ENCODE measurements at places on chromosomes 12 and 14.
A peak's percentile ranks its signal among the peaks of the same experiment; 100 is the strongest.

GRCh38 chr14:21703357-21704326 is 30.0 kb upstream of the OR4E1 start:
- no peak for DNase-seq

- DNase-seq = no peak
Observed at GRCh38 chr12:59115995-59116394, 195.7 kb upstream of the LRIG3 start.

- DNase-seq = no peak
Observed at GRCh38 chr12:55933799-55934742, 3.1 kb downstream of the DGKA start.

GRCh38 chr14:86766469-86766868 is 1226.5 kb downstream of the GALC start:
- no peak for DNase-seq

GRCh38 chr12:130716969-130717366 is 869 bp upstream of the RIMBP2 start:
- DNase-seq = no peak

DNA sequence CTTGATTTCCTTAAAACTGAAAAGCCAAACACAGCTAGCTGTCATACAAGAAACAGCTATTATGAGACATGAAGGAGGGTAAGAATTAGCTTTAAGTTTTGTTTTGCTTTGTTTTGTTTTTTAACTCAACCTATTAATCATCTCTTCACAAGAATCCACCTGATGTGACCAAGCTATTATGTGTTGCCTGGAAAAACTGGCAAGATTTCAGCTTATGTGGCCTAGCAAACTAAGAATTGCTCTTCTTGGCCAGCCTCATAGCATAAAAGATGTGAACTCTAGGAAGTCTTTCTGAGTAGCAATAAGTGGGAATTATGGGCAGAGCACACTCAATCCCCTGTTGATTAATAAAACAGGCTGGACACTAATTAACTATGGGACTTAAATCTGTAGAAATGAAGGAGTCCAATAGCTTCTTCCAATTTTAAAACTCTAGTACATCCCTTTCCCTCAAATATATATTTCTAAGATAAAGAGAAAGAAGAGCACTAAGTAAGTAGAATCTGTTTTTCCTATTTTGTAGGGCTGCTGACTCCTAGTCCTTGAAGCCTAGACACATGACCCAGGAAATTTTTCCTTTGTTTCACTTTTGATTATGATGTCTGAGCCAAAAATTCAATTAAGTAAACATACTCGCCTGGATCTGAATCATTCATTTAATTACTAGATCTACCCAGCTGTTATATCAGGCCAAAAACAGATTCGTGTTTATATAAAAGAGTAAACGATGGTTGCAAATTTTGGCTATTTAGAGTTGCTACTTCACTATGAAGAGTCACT is 75.7 kb downstream of the GTF2A1 start:
- DNase-seq = no peak

DNA sequence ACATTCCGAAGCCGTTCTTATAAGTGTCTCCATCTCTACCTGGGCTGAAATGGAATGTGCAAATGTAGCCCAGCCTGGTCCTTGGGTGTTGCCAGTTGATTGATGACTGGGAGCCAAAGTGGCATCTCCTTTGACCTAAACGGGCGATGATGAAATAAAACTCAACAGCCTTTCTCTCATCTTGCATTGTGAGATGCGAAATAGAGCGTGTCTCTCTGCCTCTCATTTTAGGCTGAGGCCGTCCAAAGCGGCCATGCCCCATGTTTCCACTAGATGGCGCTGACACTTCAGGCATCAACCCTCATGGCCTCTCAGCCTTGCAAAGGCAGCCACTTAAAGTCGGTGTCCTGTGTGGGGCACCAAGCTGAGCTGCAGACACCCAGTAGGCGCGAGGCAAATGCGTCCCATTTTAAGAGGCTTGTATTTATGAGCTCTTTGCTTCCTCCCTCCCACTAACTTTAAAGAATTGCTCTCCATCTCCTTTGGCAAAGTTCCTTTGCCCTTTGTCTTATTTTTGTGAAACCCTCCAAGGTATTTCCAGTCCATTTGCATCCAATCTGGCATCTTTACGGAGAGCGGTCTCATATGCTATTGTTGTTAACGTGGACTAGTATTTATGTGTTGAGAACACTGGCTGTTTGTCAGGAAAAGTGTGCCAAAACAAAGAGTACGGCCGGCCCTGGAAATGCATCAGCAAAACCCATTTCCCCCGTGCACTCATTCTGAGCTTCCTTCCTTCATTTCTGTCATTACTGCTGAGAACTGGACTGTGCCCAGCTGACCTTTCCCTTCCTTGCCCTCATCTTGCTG is 25.0 kb downstream of the GPRC5A start:
- DNase-seq = peak; percentile 88

DNA sequence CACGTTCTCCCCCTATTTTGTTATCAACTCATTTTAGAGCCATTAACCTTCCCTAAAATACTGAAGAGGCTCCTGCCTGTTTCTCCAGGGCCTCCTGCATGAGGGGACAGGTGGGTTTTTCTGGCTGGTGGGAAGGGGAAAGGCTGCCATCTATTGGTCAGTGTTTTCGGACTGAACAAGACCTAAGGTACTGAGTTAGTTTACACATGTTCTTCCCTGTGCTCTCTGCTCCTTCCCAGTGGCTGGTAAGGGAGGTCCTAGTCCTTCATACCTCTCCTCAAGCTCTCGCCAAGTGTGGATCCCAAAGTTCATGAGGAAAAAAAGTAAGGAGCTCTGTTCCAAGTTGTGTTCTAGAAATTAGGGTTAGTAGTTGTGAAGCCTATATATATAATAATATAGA is 357.5 kb downstream of the FSCB start:
- no peak for DNase-seq

GRCh38 chr12:102726686-102727085 is 190.4 kb downstream of the PAH start:
- DNase-seq = no peak

- DNase-seq = peak; percentile 69
Observed at GRCh38 chr12:71763677-71764379, 9.2 kb downstream of the RAB21 start.

GRCh38 chr14:98594156-98594555 is 677.8 kb downstream of the BCL11B start:
- no peak for DNase-seq

GRCh38 chr12:75269209-75269608 is 59.6 kb upstream of the KCNC2 start:
- no peak for DNase-seq

DNA sequence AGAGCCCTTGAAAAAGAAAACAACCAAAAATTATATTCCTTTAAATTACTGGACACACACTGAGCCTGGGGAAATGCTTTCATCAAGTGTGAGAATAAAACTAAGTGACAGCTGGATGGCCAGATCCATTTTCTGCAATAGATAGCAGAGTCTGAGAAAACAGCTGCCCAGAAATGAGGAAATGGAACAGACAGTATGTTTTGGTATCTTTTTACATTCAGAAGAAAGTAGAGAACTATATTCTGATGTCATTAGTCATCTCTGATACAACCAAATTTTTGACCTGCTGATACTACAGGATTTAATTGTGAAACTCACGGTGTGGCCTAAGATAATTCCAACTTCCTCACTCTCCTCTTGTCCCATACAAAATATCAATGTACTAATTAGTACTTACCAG is 78.2 kb downstream of the HMGA2 start:
- DNase-seq = peak; percentile 31

GRCh38 chr12:114123108-114123507 is 157.0 kb upstream of the RBM19 start:
- DNase-seq = no peak

DNA sequence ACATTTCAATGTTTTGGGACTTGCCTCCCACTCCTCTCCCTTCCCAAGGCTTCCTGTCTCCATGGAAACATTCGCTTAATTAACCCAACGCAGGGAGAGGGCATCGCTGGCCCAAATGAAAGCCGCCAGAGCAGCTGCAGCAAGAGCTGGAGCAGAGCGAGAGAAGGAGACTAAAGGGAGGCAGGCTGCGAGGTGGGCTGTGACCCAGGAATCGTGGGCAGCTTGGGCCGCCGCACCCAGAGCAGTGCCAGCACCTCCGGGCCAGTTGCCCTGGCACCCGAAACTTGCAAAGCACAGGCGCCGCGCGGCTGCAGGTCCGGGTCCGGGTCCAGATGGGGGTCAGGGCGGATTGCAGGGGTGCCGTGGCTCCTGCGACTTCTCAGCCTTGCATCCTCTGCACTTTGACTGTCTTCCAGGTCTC is 43.5 kb upstream of the PTPRQ start:
- DNase-seq = no peak

DNA sequence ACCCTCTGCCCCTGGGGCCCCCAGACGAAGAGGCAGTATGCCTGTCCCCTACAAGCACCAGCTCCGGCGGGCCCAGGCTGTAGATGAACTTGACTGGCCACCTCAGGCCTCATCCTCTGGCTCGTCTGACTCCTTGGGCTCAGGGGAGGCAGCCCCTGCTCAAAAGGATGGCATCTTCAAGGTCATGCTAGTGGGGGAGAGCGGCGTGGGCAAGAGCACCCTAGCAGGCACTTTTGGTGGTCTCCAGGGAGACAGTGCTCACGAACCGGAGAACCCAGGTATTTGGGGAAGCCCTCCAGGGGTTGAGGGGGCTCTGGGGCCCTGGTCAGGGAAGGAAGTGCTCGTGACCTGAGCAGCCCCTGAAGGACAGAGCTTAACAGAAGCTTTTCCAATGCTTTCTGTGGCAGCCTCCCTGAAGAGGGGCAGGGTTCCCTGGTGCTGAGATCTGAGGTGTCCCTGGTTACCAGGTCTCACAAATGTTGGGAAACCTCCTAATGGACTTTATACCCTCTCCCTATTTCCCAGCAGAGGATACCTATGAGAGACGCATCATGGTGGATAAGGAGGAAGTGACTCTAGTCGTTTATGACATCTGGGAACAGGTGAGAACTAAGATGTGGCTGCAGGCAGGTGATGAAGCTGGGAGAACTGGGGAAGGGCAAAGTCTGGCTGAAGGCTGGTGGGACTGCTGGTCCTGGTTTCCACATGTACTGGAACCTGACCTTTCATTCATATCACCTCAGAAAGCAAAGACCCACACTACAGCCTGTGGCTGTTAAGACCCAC is 1.9 kb downstream of the REM2 start:
- no peak for DNase-seq

Data from suppressor macrophage treated with lipopolysaccharide for 1 hour (primary cell).